Mucosa of gallbladder (tissue), 1 donor: ENCODE measurements at places on chromosomes 1 and 21. TPM values are rescaled to one million over a fixed set of nuclear protein-coding genes. Genes with fewer than 3 reads are reported as not detected.

- no peak for DNase-seq
Observed at GRCh38 chr1:235628316-235629005, 21.1 kb downstream of the GNG4 start.

DNA sequence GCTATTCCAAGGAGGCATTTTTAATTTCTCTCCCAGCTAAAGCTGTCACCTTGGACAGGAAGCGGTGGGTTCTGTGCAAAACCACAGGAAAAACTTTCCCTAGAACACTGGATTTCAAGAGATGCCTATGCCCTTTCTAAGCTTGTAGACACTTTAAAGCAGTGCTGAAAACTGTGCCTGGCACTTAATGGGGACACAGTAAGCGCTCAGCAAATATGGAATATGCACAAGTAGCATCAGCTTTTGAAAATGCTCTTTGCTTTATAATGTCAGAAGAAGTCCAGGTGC is 50.9 kb upstream of the TARBP1 start:
- no peak for DNase-seq

DNA sequence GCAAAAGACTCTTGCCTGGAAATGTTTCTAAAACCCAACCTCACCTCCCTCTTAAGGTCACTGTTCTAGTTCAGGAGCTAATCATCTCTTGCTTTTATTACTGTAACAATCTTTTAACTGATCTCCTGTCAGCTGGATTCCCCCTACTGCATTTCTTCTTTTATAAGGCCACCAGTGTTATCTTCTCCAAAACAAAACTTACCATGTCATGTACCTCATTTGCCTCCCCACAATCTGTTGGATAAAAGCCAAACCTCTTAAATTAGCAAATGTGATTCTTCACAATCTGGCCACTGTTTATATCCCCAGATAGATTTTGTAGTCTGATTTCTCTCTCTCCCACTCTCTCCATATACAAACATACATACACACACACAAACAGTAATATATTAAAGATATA is 143.3 kb downstream of the DENND1B start:
- DNase-seq, result no peak

DNA sequence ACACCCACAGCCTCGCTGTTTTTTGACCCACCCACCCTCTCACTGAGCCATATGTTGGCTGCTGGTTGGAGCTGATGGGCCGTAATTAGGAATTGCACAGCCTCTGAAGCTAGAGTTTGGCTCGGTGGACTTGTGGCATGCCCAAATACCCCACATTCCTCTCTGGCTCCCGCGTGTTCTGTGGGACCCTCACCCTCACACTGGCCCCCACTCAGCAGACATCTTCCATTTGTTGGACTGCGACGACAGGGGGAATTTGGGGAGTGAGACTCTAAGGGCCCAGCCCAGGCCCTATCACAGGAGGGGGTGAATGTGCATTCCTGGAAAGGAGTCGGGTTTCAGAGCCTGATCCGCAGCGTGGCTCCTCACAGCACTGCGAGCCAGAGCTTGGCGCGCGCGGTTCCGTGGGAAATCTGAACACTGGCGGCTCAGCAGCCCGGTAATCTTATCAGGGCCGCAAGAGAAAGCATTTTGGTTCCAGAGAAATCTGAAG is 5.2 kb downstream of the RCSD1 start:
- no peak for DNase-seq

The RPS6KC1 gene
- total RNA-seq, result 16.1 TPM

The CFAP107 gene
- not detected for total RNA-seq

- DNase-seq, result no peak
Observed at GRCh38 chr1:207823531-207823879, 71.7 kb downstream of the CD46 start.

GRCh38 chr1:212514056-212514614 is 81.4 kb downstream of the NENF start:
- peak; percentile 62 for DNase-seq

The KLF17 gene
- total RNA-seq, result not detected

GRCh38 chr1:93969371-93969770 is 60.1 kb upstream of the GCLM start:
- no peak for DNase-seq

DNA sequence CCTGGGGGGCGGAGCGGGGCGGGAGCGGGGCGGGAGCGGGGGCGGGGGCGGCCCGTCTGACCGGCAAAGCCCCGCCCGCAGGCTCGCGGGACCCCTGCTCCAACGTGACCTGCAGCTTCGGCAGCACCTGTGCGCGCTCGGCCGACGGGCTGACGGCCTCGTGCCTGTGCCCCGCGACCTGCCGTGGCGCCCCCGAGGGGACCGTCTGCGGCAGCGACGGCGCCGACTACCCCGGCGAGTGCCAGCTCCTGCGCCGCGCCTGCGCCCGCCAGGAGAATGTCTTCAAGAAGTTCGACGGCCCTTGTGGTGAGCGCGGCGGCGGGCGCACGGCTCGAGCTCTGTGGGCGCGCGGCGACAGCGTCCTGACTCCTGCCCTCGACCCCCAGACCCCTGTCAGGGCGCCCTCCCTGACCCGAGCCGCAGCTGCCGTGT is 21.2 kb downstream of the AGRN start:
- no peak for DNase-seq

- peak; percentile 52 for DNase-seq
Observed at GRCh38 chr1:53593758-53594380, 134.7 kb downstream of the DMRTB1 start.

GRCh38 chr1:66258404-66259105 is 275.4 kb upstream of the SGIP1 start:
- DNase-seq, result no peak

The OXCT2 gene
- 0.95 TPM for total RNA-seq

DNA sequence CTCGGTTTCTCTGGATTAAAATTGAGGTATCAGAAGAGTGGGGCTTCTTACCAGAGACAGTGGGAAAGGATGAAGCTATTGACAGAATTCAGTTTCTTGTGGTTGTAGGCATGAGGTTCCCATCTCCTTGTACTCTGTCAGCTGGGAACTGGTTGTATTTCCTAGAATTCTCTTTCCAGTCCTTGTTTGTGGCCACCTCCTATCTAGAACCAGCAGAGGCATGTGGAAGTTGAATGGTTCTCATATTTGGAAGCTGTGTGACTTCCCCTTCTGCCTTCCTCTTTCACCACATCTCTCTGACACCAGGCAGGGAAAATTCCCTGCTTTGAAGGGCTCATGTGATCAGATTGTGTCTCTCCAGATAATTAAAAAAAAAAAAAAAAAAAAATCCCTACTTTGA is 457.7 kb upstream of the ADAMTS5 start:
- no peak for DNase-seq

DNA sequence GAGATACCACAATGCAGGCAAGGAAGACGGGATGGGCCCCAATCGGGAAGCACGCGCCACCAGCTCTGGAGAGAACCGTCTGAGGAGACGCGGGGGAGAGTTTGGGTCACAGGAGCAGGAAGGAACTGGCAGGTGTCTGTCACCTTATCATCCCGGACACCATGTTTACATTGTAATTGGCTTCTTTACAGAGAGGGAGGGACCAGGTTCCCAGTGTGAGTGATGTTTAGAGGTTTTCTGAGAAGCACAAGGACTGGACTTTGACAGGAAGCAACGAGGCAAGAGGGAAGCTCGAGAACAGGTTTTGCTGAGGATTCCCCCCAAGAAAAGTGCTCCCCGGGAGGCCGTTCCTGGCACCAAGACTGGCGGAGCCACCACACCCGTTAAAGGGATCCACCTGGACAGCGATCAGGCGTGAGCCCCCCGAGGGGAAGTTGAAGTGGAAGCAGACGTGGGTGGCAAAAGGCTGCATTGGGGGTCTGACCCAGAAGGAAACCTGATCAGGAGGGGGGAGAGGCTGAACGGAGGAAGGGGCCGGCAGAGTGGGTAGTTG is 957 bp downstream of the EPS15 start:
- DNase-seq, result peak; percentile 65

The KRTAP27-1 gene
- not detected for total RNA-seq

DNA sequence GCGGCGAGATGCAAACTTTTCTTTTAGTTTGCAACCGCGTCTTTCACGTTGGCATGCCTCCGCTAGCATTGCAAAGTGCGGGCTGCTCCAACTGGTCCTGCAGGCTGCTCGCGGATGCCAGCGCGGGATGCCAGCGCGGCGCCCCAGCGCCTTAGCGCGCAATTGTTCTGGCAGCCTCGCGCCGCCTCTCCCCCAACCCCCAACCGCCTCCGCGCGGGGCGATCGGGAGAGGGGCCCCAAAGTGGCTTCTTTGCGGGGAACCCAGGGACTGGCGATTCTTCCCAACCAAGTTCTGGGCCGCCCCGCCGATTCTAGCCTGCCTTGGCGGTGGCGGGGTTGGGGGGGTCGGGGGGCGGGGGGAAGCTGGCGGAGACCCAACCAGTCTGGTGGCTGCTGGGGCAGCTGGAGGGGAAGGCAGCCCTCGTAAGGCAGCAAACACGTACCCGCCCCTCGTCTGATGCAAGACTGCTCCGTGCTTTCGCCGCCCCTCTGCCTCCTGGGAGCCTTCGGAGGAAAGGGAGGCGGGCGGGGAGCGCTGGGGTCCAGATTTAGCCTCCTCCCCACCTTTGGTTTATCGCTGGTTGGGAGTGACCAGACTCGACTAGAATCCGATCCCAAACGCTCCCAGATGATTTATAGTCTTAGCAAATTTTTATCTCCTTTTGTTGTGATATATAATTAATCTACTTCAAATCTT is 756 bp downstream of the PHGDH start:
- peak; percentile 44 for DNase-seq
